CD4-positive, alpha-beta T cell treated with Interleukin-15 for 1 hour (primary cell): ENCODE measurements at places on chromosomes 2 and 18.

DNA sequence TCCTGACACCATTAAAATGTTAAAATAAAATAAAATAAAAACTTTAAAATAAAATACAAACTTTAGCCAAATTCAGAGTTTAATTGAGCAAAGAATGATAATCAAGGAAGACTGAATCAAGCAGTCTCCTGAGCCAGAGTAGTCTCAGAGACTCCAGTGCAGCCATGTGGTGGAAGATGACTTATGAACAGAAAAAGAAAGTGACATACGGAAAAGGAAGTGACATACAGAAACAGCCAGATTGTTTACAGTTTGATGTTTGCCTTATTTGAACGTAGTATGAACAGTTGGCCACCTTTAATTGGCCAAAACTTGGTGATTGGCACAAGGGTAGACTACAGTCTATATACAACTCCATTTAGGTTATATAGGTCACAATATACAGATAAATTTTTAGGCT is 787.2 kb downstream of the ADCYAP1 start:
- DNase-seq = no peak

DNA sequence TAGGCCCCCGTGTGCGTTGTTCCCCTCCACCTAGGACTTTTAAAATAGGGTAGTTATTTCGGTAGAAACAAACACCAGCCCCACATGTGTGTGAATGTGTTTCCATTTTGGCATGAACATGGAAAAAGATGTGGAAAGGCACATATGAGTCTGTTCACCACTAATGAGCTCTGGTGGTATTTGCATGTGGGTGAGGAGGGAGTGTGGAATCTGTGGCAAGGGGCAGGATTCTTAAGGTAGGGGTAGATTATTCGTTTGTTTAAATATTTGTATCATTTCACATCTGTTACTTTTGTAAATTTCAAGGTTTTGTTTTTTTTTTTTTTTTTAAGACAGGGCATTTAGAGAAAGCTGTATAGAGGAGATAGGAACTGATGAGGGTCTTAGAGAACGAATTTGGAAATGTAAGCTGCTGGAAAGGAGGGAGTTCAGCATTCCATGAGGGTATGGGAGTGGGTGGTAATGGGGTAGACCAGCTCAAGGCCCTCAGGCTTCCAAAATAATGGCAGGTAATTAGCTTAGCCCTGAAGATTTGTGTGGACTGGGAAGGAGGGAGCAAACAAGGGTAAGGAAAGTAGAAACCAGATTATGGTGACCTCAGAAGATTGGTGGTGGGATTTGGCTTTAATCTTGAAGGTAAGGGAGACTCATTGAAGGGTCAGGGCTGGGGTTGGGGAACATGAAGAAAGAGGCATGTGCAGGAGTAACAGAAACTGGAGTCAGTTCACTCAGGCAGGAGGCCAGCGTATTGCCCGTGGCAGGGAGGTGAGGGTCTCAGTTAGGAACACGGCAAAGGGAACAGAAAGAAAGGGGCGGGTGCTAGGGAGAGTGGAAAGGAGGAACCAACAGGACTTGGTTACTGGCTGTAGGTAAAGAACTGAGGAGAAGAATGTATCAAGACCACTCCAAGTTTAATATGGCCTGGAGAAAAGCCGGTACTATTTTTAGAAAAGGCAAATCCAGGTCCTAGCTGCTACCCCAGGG is 123.6 kb downstream of the PLB1 start:
- no peak for DNase-seq

DNA sequence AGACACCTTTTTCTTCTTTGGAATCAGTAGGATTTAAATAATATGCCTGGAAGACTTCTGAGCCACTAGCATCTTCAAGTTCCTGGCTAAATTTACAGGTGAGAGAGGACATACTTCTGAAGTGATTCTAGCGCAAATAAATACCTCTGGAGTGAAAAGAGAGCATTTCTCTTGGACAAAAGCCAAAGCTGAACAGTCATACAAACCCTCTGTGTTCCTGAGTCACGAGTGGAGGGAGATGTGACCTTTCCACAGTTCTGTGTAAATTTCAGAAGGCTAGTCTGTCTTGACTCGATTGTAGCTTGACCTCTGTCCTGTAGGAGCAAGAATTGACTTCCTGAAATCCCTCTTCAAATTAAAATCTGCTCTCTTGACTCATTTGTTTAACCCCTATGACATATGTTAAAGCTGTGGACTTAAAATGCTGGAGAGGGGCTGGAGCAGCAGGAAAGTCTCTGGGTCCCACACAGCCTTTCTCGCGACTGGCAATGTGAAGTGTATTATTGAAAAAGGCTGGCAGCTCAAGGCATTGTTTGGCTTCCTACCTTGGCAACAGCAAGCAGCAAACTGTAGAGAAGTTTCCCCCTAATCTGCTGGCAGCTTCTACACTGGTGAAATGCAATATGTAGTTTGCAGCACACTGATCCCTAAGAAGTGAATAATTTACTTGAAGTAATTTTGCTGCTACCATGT is 79.6 kb upstream of the GCFC2 start:
- DNase-seq = no peak

GRCh38 chr18:7576077-7576476 is 9.0 kb downstream of the PTPRM start:
- DNase-seq = no peak

DNA sequence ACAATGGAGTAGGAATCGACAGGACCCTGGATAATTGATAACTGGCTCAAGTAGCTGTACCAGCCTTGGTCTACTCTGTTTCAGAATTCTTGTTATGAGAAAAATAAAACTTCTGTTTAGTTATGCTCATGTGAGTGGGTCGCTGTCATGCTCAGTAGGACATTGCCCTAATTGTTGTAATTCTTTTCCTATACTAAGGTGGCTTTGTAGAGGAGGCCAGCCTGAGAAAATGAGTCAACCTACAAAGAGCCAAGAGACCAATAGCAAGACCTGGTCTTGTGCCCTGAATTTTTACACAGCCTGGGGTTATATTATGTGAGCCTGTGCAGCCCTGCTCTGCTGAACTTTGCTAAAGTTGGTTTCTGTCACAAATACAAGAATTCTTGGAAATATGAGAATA is 238.4 kb downstream of the MEIS1 start:
- no peak for DNase-seq

GRCh38 chr18:8943900-8944870 is 158.3 kb upstream of the NDUFV2 start:
- no peak for DNase-seq

DNA sequence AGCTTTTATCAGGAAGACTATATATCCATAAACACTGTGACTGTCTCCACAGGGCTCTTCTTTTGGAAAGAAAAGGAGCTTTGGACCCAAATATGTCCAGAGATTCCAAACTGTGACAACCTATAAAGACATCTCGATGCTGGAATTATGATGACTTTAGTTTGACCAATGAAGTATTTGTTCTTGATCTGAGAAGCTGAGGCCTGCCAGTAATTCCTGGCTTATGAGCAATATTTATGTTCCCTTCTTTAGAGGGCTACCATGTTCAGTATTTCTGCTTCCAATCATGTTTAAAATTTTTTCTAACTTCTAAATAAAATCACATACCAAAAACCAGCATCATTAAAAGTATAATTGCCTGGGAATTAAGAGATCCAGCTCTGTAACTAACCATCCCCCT is 41.1 kb downstream of the FEZ2 start:
- no peak for DNase-seq

DNA sequence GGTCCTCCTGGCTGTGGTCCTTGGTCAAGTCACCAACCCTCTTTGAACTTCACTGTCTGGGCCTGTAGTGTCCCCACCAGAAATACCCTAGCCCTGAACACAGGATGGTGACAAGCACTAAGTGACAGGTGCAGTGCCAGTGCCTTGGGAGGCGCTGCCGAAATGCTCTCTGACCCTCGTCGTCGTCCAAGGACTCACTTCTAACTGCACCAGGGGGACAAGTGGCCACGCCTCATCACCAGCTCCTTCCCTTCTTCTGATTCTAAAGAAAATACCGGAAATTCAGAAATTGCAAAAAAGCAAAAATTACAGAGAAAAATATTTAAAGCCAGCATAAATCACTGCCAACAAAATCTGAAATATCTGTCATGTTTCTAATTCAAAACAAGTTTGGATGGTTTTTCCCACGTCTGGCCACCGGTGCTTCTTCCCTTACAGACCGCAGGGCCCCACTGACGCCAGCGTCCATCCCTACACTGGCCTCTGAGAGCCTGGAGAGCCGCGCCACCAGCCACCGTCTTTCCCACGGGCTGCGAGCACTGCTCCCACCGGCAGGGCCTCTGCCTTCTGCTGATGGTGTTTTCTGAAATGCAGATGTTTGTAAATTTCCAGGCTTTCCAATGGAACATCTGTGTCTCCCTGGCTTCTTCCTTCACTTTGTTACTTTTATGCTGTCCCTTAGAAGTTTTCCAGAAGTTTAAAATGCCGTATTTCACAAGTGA is 37.4 kb upstream of the GPC1 start:
- DNase-seq = no peak

- DNase-seq = peak; percentile 56
These were observed 15.1 kb downstream of the ACTG2 start for GRCh38 chr2:73907840-73908452.

- DNase-seq = no peak
These were observed 21.0 kb upstream of the CDKL4 start for GRCh38 chr2:39264733-39265132.

GRCh38 chr2:126302043-126302442 is 353.9 kb upstream of the GYPC start:
- DNase-seq = no peak

DNA sequence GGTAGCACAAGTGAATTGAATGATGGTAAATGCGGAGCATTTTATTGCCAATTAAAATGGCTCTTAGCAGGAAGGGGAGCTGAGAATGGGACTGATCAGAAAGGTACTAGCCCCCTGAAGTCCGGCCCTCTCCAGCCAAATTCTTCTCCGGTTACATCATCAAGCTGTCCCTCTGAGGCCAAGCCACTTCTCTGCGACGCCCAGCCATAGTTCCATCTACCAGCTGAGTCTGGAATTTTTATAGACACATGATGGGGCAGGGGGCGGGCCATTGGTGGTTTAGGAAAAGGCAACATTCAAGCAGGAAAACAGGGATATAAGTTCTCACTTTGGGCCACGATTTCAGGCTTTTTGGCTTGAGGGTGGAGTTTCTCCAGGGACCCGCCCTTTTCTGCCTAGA is 22.7 kb downstream of the RPRM start:
- DNase-seq = no peak

DNA sequence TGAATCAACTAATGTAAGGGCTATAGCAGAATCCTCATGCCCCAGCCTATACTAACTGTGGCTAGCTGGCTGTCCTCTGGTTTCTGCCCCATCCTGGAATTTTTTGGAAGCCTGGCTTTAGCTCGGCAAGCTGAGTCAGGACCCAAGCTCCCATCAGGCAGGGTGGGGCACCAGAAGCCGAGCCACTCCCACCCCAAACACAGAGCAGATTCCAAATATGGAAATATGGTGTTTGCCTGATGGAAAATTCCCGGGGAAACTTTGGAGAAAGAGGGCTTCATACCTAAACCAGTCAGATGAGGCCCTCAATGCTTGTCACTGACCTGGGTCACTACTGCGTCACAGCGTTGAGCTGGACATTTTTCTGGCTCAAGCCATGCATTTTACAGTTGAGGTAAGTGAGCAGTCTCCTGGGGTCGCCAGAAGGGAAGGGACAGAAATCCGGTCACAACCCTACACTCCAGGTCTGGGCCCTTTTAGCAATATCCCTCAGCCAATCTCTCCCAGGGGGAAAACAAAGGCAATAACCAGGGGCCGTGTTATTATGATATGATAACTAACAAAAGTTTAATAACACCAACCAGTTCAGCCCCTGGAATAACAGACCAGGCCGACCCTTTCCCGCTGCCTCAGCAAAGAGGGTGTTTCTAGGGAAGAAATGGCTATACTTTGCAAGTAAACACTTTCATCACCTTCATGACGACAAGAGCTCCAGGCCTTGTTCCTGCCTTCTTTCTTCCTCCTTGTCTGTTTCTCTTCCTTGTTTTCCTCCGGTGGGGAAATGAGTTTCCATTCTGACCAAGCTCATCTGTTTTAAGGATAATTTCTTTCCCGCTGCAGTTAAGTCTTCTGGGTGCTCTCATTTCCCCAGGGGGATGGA is 37.7 kb downstream of the PSD4 start:
- DNase-seq = no peak

DNA sequence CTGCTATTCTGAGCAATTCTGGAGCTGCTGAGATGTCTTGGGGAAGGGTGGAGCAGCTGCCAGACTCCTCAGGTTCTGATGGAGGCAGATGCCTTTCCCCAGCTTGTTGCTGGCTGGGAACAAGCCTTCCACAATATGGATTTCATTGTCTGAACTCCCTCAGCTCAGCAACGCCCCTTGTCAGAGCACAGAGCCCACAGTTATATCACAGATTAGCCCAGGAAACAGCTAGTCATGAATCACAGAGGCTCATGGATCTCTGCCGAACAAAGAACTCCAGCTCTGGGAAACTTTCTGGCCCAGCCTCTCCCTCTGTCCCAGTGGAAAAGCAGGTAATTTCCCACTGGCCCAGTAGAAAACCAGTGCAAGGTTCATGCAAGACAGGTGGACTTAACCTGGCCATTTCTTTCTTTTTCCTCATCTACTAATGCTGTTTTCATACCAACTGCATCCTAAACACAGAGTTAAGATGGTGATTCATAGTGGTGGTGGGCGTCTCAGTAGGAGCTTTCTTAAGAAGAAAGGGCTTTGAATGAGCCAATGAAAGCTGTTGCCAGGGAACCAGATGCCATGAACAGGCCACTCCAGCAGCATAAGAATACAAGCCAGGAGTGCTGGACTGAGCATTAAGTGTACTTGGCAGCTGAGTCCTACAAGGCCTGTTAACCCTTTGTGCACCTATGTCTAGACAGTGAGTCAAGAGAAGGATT is 8.7 kb upstream of the KIAA2012 start:
- DNase-seq = no peak

GRCh38 chr2:60414495-60415138 is 138.8 kb downstream of the BCL11A start:
- DNase-seq = no peak

GRCh38 chr2:79717364-79718007 is 204.6 kb downstream of the CTNNA2 start:
- no peak for DNase-seq

DNA sequence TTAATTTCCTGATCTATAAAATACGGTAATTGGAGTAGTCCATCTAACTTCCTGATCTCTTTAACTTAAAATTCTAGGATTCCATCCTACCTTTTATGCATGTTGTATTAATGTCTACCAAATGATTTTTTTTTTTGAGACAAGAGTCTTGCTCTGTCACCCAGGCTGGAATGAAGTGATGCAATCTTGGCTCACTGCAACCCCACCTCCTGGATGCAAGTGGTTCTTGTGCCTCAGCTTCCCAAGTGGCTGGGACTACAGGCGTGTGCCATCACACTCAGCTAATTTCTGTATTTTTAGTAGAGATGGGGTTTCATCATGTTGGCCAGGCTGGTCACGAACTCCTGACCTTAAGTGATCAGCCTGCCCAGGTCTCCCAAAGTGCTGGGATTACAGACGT is 47.8 kb downstream of the CFAP36 start:
- DNase-seq = no peak

GRCh38 chr18:13428319-13428718 is 209.8 kb downstream of the LDLRAD4 start:
- DNase-seq = no peak

DNA sequence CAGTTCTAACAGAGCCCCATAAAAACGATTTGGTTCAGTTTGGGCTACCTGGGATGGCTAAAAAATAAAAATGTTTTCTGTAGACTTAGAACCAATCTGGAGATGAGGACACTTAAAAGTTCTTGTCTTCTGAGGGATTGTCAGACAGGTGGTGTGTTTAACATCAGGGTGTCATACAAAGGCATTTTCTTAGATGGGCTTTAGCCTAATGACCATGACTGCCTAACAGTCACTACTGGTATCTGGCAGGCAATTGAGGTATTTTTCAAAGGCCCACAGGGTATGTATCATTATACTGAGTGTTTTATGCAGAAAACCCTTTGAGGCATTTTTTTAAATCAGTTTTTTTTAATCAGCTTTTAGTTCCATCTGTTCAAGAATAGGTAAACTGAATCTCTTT is 341.4 kb downstream of the PARD3B start:
- DNase-seq = no peak
